ENCODE measurements at places on chromosomes 2 and 18. TPM values are rescaled to one million over a fixed set of nuclear protein-coding genes. Genes with fewer than 3 reads are reported as not detected.

DNA sequence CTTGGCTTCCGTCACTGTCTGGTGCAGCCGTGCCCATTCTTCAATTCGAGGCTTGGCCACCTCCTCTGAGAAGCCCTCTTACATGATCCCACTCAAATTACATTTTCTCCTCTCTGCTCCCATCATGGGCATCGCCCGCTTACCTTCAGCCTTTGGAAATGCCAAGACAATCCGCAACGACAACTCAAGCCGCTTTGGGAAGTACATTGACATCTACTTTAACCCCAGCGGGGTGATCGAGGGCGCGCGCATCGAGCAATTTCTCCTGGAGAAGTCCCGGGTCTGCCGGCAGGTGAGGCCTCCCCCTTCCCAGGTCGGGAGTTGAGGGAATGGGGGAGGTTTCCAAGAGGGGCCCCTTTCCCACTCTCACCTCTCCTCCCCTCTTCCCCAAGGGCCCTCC lies 38.3 kb downstream of the MYO7B start:
- DNase-seq, result no peak

Gene CRYGC
- 0.52 TPM for total RNA-seq

DNA sequence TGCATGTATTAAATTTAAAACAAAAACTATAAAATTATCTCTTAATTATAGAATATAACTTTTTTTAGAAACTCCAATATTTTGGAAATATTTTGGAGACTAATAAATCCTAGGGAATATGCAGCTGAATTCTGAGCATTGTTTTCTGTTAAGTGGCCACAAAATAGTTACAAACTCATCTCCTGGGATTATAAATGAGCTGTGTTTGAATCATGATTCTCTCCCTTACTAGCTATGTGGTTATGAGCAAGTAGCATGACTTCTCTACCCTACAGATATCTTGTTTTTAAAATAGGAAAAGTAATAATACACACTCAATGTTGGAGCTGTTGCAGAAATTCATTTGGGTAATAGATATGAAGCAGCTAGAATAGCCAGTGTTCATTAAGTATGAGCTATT lies 137.9 kb upstream of the ITGA4 start:
- no peak for DNase-seq

Gene CNNM4
- total RNA-seq, result 10.2 TPM

Gene DNAJC5G
- not detected for total RNA-seq

DNA sequence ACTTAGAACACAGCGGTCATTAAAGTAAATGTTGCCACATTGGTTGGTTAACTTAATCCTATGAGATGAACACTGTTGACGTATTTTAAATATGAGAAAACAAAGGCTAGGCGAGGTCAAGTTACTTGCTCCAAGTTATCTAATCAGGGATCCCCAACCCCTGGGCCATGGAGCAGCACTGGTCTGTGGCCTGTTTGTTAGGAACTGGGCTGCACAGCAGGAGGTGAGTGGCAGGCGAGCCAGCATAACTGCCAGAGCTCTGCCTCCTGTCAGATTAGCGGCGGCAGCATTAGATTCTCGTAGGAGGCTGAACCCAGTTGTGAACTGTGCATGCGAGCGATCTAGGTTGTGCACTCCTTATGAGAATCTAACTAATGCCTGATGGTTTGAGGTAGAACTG lies 878.9 kb downstream of the CPS1 start:
- DNase-seq, result no peak

- DNase-seq, result peak; percentile 93
Observed at GRCh38 chr18:44693030-44693784, 12.5 kb downstream of the SETBP1 start.

DNA sequence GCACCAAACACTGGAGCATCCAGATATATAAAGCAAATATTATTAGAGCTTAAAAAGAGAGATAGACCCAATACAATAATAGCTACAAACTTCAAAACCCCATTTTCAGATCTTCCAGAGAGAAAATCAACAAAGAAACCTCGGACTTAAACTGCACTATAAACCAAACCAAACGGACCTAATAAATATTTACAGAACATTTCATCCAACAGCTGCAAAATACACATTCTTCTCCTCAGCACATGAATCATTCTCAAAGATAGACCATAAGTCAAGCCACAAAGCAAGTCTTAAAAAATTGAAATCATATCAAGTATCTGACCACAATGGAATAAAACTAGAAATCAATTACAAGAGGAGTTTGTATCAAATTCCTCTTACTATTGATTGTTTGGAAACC lies 140.2 kb upstream of the OTOS start:
- DNase-seq, result no peak

GRCh38 chr2:32977228-32977758 lies 30.5 kb downstream of the LTBP1 start:
- peak; percentile 92 for DNase-seq

DNA sequence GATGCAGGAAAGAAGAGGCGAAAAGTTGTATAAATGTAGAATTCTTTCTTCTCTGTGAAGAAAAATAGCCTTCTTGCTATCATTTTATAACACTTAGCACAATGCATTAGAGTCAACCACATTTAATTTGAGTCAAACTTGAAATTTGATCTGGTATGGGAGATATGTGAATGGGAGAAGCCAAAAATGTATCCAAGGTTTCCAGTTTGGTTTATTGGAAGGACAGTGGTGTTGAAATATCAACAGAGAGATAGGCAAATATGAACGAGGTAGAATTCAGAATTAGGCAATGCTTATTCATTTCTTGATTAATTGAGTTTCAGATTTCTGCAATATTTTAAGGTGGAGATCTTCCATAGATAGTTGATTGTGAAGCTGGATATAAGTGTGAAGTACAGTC lies 991.9 kb upstream of the CHAC2 start:
- DNase-seq, result no peak

GRCh38 chr18:57807336-57808117 lies 4.4 kb upstream of the ATP8B1 start:
- DNase-seq, result no peak

DNA sequence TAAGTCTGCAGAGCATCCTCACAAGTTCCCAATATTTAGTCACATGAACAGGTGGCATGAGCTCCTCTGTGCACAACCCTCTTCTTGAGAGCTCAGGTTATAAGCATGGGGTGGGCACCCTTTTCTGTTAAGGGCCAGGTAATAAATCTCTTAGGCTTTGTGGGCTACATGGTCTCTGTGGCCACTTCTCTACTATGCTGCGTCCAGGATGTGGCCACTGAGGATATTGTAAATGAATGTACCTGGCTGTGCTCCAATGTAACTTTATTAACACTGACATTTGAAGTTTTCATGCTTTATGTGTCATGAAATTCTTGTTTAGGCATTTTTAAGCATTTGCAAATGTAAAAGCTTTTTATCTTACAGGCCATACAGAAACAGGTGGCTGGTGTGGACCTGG lies 116.8 kb upstream of the ST6GAL2 start:
- DNase-seq, result no peak

DNA sequence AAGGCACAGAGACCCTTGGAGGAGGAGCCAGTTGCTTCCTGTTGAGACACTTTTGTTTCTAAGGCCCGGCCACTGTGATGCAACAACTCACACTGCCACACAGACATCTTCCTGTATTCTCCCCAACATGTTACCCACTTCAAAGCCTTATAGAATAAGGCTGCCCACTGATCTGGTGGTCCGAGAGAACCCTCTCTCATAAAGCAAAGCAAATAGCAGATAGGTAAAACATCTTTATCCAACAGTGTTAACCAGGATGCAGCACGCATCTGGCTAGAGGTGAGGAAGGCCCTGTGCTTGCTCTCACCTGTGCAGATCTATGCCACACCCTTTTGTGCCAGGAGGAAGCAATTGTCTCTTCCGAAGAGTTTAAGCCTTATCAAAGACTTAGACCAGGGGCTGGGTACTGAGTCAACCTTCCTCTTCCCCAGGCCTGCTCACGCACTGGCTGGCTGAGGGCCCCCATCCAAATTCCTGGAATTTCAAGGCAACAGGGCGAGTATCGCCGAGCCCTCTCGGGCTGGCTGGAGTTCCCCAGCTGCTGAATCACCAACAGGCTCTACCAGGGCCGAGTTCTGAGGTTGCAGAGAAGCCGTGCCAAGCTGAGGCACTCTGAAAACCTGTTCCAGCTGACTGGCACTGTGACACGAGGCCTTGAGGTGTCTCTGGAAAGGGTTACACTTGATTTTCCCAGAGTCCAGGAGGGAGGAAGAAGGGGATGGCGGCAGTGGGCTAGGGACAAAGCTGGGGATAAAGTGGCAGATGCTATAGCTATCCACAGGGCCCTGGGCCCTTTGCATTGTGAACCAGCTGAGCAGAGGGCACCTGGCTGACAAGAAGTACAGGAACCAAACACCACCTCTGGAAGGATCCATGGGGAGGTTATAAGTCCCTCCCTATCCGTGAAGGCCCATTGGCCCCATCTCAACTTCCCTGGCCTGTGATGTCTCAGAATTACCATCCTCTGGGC lies 29.3 kb downstream of the TGFA start:
- peak; percentile 99 for DNase-seq

Gene RAD51AP2
- 0.35 TPM for total RNA-seq

DNA sequence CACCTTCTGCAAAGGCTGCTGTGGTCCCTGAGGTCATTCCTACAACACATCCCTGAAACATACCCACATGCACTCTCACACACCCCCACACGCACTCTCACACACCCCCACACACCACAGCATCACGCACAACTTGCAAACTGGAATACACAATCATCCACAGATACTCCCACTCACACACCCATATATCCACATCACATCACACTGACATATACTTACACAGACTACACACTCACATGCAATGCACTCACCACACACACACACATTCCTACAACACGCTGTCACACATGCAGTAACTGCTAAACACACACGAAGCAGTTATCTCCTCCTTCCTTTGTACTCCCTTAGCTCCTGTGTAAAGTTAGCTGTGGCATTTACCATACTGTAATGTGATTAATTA lies 57.1 kb upstream of the PKDCC start:
- no peak for DNase-seq

DNA sequence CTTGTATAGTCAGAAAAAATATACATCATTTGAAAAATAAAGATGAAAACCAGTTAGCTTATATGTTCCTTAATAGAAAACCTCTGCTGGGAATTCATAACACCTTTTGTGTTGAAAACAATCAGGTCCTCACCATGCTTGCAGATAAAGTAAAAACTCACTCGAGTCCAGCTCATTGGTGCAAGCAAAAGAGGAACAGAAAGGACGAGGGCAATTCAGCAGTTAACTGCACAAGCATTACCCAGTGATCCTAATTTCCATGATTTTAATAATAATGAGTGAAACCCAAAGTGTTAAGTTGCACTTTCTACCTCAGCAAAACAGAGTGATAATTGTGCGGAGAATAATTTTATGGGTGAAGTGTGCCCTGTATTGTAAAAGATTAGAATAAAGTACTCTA lies 839.9 kb downstream of the BCL11A start:
- DNase-seq, result no peak

Gene LHCGR
- not detected for total RNA-seq

Gene TTC39C
- total RNA-seq, result 10.7 TPM

Gene MAP3K19
- not detected for total RNA-seq
